ENCODE measurements at places on chromosomes 12 and 14.
A peak's percentile ranks its signal among the peaks of the same experiment; 100 is the strongest.

GRCh38 chr12:50934981-50935807 is 17.1 kb upstream of the HIGD1C start:
- DNase-seq, result peak; percentile 60

DNA sequence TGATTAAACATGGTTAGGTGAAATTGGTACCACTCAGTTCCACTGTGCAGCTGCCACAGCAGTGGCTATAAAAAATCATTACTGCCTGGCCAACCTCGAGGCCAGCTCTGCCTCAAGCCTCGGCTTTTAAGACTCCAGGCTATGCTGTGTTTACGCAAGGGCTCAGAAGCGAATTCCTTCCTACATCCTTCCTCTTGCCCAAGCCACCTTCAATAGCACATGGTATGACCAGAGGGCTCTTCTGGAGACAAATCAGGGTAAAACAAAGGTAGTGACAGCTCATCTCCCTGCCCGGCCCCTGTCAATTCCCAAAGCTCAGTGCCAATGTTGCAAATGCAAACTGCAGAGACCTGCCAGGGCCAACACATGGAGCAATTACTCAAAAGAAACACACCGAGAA is 31.9 kb downstream of the NUAK1 start:
- DNase-seq, result peak; percentile 87

DNA sequence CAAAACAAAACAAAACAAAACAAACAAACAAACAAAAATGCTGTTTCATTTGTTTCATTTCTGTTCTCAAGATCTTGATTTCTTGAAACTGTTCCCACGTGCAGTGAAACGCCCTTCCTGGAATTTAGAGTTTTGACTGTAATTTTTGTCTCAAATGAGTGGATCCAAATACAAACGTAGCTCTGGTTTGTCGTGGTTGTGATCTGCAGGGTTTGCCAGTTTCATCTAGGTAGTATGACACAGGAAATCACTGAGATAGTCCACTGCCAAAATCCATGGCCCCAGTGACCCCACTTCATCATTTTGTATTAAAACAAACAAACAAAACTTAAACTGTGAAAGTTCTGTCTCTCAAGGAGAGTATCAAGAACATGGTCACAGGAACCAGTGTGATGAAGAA is 838.6 kb downstream of the BCL11B start:
- no peak for DNase-seq

DNA sequence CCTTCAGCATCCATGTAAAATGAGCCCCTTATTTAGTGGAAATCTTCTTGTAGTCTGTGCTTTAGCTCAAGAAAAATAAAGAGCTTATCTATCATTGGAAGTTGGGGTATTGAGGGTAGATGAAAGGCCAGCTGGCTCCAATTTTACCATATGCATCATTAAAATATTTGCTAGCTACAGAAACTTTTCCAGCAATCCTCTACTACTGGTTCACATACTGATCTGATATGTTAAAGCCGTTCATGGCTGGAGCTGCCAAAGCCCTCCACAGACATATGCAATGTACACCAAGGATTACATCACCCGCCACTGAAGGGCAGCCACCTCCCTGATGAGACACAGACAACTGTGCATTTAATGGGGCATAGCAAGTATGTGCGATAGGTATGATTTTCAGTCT is 1205.3 kb downstream of the GALC start:
- peak; percentile 61 for DNase-seq

- peak; percentile 47 for DNase-seq
Observed at GRCh38 chr12:53070877-53071492, 8.2 kb downstream of the SPRYD3 start.

GRCh38 chr14:58822856-58823255 is 185.1 kb downstream of the DACT1 start:
- no peak for DNase-seq

DNA sequence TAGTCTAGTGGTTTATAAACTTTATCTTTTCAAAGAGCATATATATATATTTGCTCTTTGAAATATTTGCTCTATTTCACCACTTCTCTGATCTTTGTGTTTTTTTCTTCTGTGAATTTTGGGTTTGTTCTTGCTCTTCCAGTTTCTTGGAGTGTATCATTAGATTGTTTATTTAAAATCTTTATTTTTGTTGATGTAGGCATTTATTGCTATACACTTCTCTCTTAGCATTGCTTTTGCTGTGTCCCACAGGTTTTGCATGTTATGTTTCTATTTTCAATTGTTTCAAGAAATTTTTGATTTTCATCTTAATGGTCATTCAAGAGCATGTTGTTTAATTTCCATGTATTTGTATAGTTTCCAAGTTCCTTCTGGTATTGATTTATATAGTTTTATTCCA is 69.1 kb downstream of the BRMS1L start:
- DNase-seq, result no peak

DNA sequence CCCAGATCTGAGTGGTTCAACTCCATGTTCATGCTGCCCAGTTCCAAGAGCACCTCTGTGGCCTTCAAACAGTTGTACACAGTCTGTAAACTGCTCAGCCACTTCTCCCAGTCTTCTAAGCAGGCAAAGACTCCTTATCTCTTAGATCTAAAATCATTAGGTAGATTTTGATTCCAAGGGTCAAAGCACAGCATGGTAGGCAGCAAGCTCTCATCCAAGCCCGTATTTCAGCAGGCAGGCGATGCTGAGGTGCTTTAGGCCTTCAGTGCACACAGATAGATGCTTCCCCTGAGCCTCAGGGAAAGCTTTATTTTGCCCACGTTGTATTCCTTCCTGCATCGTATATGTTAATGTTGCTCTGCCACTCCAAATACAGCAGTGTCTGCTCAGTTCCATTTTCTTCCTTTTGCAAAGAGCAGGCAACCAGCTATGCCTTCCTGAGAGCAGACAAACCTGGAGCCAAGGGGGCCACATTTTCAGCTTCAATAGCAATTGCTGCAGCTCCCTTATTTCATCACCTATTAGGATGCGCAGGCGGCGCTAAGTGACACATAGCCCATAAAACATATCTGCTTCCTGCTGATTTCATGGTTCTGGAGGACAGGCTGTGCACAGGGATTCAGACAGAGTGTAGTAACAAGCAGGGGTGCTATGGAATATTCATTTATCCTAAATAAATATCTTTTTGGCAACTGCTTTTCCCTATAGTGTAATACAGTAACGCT is 67.5 kb downstream of the ETV6 start:
- peak; percentile 56 for DNase-seq

GRCh38 chr14:92568621-92569479 is 55.3 kb downstream of the RIN3 start:
- no peak for DNase-seq

DNA sequence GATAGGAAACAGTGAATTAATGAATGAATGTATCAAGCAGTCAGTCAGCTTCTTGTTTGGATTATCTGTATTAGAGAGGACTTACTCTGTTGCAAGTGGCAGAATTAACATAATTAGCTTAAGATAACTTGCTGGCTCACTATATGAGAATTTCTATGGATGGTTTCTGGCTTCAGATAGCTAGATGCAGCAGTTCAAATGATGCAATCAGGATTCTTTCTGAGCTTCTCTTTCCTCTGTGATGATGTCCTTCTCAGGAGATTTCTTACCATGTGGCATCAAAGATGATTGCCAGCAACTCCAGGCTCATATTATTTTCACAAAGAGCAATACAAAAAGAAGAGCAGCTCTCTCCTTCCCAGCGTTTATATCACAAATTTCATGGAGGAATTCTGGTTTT is 30.7 kb downstream of the FRMD6 start:
- DNase-seq, result peak; percentile 76

GRCh38 chr14:103023881-103024473 is 33.4 kb downstream of the CDC42BPB start:
- DNase-seq, result peak; percentile 49

DNA sequence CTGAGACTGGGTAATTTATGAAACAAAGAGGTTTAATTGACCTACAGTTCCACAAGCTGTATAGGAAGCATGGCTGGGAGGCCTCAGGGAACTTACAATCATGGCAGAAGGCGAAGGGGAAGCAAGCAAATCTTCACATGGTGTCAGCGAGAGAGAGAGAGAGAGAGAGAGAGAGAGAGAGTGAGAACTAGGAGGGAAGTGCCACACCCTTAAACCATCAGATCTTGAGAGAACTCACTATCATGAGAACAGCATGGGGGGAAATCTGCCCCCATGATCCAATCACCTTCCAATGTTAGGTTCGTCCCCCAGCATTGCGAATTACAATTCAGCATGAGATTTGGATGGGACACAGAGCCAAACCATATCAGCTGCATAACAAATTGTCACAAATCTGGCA is 96.7 kb downstream of the CHST11 start:
- DNase-seq, result no peak

GRCh38 chr12:51891843-51892242 is 3.9 kb downstream of the ANKRD33 start:
- DNase-seq, result peak; percentile 48

GRCh38 chr14:81301371-81301770 is 80.6 kb upstream of the GTF2A1 start:
- no peak for DNase-seq

DNA sequence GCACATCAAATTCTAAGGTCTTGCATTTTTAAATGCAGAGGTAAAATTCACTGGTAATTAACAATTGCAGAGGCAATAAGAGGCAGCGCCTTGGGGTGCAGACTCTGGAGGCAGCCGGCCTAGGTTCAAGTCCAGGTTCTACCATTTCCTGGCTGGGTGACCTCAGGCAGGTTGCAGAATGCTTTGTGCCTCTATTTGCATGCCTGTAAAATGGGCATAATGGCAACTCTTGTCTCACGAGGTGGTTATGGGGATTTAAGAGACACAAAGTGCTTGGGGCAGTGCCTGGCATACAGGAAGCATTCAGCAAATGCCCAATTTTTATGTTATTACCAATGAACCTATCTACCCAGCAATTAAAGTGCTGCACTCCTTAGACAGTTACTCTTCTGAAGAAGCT is 180.0 kb upstream of the LHX5 start:
- no peak for DNase-seq

DNA sequence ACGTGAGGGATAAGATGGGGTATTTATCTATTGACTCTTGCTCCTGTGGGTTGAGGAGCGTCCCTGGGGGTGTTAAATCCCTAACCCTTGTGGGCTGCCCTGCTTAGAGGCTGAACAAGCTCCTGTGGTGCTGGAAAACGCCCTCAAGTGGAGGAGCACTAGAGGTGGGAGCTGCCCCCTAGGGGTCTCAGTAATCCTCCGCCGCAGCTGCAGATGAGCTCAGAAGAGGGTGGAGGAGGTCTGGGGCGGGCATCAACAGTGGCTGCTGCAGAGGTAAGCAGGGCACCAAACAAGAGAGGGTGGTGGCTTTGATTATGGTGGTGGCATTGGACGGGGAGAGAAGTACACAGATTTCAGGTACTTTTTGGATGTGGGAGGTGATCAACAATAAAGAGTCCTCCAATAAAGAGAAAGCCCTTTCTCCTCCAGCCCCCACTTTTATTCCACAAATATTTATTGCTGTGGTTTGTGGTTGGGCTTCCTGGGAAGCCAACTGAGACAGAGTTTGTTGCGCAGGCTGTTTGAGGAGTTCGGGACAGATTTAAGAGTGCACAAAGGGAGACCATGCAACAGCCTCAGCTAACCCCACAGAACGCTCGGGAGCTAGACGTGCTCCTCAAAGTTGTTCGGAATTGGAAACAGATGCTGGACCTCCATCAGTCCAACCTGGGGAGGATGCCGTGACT is 179.9 kb downstream of the ADCK1 start:
- DNase-seq, result peak; percentile 50

- DNase-seq, result no peak
Observed at GRCh38 chr12:31890295-31891285, 68.6 kb upstream of the RESF1 start.

- DNase-seq, result no peak
Observed at GRCh38 chr12:125098676-125099408, 33.6 kb downstream of the AACS start.

DNA sequence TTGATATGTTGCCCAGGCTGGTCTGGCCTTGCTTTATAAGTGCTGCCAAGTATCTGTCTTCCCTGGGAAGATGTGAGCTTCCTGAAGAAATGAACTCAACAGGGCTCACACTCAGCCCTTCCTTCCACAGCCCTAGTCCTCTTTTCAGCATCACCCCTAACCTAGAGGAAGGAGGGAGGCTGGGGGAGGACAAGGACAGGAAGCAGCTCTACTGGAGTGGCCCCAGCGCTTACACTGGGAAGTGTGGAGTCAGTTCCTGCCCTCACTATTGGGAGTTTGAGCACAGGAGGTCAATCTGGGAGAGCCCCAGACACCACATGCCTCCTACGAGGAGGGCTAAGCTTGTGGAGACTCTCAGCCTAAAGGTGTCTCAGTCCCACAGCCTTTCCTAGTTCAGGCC is 16.8 kb downstream of the GALNT6 start:
- no peak for DNase-seq

- no peak for DNase-seq
Observed at GRCh38 chr12:5026342-5026938, 17.2 kb upstream of the KCNA5 start.

DNA sequence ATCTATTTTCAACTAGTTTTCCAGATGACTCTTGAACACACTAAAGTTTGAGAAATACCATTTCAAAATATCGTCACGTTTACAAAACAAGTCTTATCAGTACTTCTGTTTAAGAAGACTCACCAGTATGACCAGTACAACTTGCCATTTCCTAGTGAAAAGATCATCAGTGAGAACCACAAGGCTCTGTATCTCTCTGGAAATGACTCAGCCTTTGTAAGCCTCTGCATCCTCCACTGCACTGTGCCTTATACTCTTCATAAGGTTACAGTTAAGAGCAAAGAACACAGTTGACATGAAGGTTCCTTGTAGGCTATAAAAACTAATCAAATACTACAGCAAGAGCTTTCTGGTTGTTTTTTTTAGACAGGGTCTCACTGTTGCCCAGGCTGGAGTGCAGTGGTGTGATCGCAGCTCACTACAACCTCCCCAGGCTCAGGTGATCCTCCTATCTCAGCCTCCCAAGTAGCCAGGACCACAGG is 5.7 kb upstream of the VTI1B start:
- DNase-seq, result peak; percentile 68

DNA sequence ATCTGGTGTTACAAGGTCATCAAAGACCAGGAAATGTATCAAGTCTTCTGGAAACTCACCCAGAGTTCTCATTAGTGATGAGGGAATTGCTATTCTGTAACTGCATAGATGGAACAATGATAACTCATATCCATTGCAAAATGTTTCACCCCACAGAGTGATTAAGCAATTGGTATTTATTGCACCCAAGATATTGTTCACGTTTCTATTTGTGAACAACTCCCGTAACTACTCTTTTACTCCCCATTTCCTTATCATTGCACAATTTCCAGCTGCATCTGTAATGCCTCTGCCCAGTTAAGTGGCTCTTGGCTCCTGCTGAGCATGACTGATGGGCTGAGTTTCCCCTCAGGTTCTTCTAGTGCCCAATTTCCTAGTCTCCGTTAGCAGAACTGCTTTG is 108.7 kb upstream of the PRICKLE1 start:
- peak; percentile 87 for DNase-seq

- peak; percentile 62 for DNase-seq
Observed at GRCh38 chr12:90909069-90909770, 45.8 kb downstream of the CCER1 start.

DNA sequence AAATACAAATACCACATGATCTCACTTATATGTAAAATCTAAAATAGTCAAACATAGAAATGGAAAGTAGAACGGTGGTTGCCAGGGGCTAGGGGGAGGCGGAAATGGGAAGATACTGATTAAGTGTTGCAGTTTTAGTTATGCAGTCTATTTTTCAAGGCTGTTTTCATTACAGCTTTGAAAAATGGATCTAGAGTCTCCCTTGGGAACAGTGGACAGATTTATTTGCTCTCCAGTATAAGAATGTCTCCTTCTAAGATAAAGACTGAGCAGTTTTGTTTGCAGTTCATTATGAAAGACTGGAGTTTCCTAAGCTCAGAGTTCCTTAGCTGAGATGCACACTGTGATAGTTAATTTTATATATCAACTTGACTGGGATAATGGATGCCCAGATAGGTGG is 202.5 kb downstream of the KLHL28 start:
- DNase-seq, result no peak

GRCh38 chr14:38490273-38490672 is 234.4 kb upstream of the CLEC14A start:
- DNase-seq, result no peak

All from AG10803 (cell line).